Aorta (tissue), 5 donors: ENCODE measurements at places on chromosomes 4 and X.

DNA sequence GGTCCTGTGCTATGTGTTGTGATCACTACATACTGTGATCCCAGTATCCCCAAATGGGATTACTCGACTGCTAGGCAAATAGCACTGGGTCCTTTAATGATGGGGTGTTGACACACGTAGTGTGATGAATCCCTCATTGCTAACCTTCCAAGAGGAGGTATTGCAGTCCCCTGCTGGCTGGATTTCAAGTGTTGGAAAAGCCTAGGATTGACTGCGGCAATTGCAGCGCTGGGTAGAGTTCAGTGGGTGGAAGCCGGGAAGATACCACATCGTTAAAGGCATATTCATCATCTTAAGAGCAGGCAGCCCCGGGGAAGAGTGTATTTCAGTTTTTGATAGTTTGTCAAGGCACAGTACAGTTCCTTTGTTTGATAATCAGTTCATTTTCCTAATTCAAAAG, 159.9 kb downstream of the TRIML1 start:
- H3K27ac ChIP-seq, result no peak overlapping the region
- H3K4me1 ChIP-seq, result no peaks in the 10 kb centered on the region
- no peak for DNase-seq
- H3K4me3 ChIP-seq, result no peak overlapping the region
- no peaks in the 10 kb centered on the region for H3K36me3 ChIP-seq
- no peaks in the 10 kb centered on the region for H3K27me3 ChIP-seq

DNA sequence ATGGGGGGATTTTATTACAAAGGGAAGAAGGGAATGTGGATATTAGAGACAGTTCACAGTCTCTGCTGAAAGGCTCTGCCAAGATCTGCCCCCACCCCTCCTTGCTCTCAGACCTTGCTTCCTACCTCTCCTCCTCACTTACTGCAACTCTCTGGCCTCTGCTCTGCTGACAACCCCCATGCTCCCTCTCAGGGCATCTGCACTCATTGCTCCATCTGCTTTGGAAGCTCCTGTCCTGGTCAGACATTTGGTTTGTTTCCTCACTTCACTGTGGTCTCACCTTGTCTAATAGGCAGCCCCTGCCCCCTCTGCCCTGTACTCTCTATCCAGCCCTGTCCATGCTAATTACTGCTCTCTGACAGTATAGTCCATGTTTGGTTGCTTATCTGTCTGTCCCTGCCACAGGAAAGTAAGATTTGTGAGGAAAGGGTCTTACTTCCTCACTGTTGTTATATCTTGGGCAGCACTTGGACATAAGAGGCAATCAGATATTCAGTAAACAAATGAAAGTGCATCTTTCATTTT, 189.3 kb downstream of the PTTG2 start:
- no peaks in the 10 kb centered on the region for H3K36me3 ChIP-seq
- H3K4me1 ChIP-seq, result no peaks in the 10 kb centered on the region
- no peak overlapping the region for H3K27ac ChIP-seq
- no peak overlapping the region for H3K4me3 ChIP-seq
- DNase-seq, result no peak

GRCh38 chrX:118189628-118190027, 73.0 kb upstream of the KLHL13 start:
- DNase-seq, result no peak
- no peak overlapping the region for H3K4me3 ChIP-seq
- no peaks in the 10 kb centered on the region for H3K27me3 ChIP-seq
- H3K27ac ChIP-seq, result no peak overlapping the region

GRCh38 chrX:63784902-63785707, at the start of gene ARHGEF9:
TSS of gene ARHGEF9 (minus strand) at chrX:63785214. CDS start at chrX:63785145, 69 bp downstream.
- no peak within 1 kb of the TSS for H3K27ac ChIP-seq
- DNase-seq, result peak; percentile 49
- peak within 1 kb of the TSS; percentile 38 for H3K4me3 ChIP-seq
- H3K36me3 ChIP-seq, result no peaks in the 10 kb centered on the region

- DNase-seq, result no peak
- H3K4me3 ChIP-seq, result no peak overlapping the region
- no peaks in the 10 kb centered on the region for H3K36me3 ChIP-seq
- H3K4me1 ChIP-seq, result peaks cover 4% of the 10 kb centered on the region
- no peak overlapping the region for H3K27ac ChIP-seq
- H3K27me3 ChIP-seq, result no peaks in the 10 kb centered on the region
These were observed 37.7 kb upstream of the TET2 start for GRCh38 chr4:105108971-105109370.

DNA sequence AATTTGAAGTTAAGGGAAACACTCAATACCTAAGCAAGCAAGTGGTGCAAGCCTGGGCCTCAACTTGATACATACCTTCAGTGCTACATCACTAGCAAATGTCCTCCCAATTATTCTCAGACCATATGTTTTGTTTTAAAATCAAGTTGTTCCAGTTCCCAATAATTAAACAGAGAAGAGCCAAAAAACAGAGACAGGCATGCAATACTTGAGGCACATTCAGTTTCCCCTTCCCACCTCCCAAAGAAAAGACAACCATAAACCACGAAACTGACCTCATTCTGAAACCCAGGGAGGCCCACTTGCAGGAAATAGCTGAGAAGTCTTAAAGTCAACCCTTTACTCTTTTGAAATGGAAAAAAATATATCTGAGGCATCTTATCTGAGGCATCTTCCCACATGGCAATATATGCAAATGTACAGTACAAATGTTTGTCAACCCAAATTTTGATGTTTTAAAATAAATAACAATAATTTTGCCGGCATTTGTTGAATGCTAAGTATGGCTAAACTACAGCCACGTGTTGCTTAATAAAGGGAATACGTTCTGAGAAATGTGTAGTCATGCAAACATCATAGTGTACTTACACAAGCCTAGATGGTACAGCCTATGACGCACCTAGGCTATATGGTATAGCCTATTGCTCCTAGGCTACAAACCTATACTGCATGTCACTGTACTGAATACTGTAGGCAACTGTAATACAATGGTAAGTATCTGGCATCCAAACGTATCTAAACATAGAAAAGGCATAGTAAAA, 147.5 kb downstream of the TSPAN5 start:
- no peak overlapping the region for H3K4me3 ChIP-seq
- no peak overlapping the region for H3K27ac ChIP-seq
- H3K4me1 ChIP-seq, result peaks cover 2% of the 10 kb centered on the region
- H3K36me3 ChIP-seq, result no peaks in the 10 kb centered on the region
- H3K27me3 ChIP-seq, result no peaks in the 10 kb centered on the region
- no peak for DNase-seq
